ENCODE measurements at places on chromosomes 1 and 21. TPM values are rescaled to one million over a fixed set of nuclear protein-coding genes. Genes with fewer than 3 reads are reported as not detected.

Gene SPTA1
- not detected for total RNA-seq

GRCh38 chr1:58390091-58390490, 156.4 kb downstream of the OMA1 start:
- no peaks in the 10 kb centered on the region for H3K4me1 ChIP-seq
- H3K36me3 ChIP-seq: no peaks in the 10 kb centered on the region
- H3K27me3 ChIP-seq: no peaks in the 10 kb centered on the region
- H3K4me3 ChIP-seq: no peak overlapping the region
- no peak for DNase-seq
- H3K27ac ChIP-seq: no peak overlapping the region

GRCh38 chr21:25421321-25422028, 185.8 kb downstream of the MRPL39 start:
- peak overlapping the region; percentile 82 for H3K27ac ChIP-seq
- peak overlapping the region; percentile 65 for H3K4me3 ChIP-seq
- H3K27me3 ChIP-seq: no peaks in the 10 kb centered on the region
- H3K36me3 ChIP-seq: no peaks in the 10 kb centered on the region

GRCh38 chr1:160623227-160623633, 23.6 kb downstream of the SLAMF1 start:
- peak overlapping the region; percentile 99 for H3K27ac ChIP-seq
- H3K4me1 ChIP-seq: peaks cover 91% of the 10 kb centered on the region

DNA sequence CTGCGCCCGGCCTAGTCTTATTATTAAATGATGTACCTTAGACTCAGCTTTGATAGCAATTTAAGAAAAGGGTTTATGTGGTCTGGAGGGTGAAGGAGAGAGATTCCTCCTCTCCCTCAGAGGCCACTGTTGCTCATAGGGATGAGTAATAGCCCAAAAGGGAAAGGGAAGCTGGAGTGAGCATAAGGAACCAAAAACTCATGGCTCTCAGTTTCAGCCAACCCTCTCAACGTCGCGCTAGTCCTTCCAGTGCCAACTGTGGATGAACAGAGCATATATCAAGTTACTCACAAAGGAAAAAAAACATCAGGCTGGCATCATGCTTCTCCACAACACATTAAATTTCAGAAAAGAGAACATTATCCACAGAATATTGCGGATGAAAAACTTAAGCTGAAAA, 8.3 kb upstream of the GPR89B start:
- no peaks in the 10 kb centered on the region for H3K36me3 ChIP-seq
- H3K27me3 ChIP-seq: peaks cover 17% of the 10 kb centered on the region
- no peak for DNase-seq
- H3K27ac ChIP-seq: no peak overlapping the region

All from activated CD4-positive, alpha-beta memory T cell treated with anti-CD3 and anti-CD28 coated beads, Interleukin-2, amount 10 ng/mL, durations not matched to agents 7 days and 5 days (primary cell).